ENCODE measurements at places on chromosomes 7 and 10. TPM values are rescaled to one million over a fixed set of nuclear protein-coding genes. Genes with fewer than 3 reads are reported as not detected.

GRCh38 chr10:97888641-97889262 is 39.1 kb downstream of the GOLGA7B start:
- peak; percentile 40 for DNase-seq

- DNase-seq, result no peak
These were observed 18.4 kb downstream of the MTPAP start for GRCh38 chr10:30330497-30331168.

The WDFY4 gene
- total RNA-seq, result not detected

GRCh38 chr10:124346831-124347230 is 71.9 kb downstream of the OAT start:
- DNase-seq, result no peak

The GPR15LG gene
- not detected for total RNA-seq

The CDNF gene
- total RNA-seq, result not detected

The WDR86 gene
- total RNA-seq, result 1.0 TPM

- no peak for DNase-seq
These were observed 136.7 kb downstream of the KIF20B start for GRCh38 chr10:89838044-89838615.

The SLC26A5 gene
- total RNA-seq, result not detected

DNA sequence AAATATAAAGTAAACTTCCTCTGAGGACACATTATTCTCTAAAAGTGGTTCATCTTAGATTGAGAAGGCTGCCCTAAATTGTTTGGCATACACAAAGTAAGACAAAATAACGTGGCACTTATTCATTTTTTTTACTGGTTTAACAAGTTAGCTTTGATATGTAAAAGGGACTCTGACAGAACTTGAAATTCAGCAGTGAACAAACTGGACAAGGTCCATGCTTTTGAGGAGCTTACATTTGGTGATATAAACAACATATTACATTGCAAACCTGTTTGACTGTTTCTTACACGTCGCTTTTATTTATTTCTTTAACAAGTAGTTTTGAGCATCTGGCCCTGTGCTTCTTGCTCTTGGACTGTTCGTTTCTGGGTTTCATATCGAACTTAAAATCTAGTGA is 253.1 kb upstream of the POM121L12 start:
- no peak for DNase-seq

DNA sequence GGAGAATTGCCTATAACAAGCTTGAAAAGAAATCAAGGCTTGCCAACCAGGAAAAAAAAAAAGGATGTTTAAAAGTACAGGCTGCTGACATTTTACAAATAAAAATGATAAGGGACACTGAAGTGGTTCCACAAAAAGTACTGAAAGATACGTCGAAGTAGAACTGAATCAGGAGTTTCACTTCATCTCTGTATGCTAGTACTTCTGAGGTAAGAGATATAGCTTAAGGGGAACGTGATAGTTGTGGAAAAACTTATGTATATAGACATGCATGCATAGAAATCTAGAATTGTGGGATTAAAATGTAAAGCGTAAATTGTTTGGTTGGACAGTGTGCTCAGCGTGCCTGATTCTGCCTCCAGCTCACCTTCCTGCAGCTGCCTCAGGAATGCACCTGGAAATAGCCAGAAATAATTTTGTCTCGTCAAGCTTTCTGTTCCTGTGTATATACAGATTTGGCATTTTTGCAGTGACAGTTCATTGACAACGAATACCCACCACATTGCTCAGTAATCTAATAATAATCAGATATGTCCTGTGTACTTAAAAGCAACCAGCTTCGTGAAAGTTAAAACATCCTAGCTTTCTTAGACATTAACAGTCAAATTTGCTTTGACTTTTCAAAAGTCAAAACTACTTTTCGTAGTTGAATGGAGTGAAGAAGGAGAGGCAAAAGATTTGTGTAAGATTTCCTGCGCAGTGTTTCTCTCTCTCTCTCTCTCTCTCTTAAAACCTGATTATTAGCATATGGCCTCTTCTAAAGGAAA is 1.4 kb downstream of the SOSTDC1 start:
- no peak for DNase-seq

The AS3MT gene
- 14.8 TPM for total RNA-seq

GRCh38 chr10:133523631-133524203 is 3.4 kb upstream of the CYP2E1 start:
- no peak for DNase-seq

- no peak for DNase-seq
These were observed at the start of gene UTF1 for GRCh38 chr10:133230044-133230361. TSS of gene UTF1 (plus strand) at chr10:133230217. CDS start at chr10:133230289, 72 bp downstream.

DNA sequence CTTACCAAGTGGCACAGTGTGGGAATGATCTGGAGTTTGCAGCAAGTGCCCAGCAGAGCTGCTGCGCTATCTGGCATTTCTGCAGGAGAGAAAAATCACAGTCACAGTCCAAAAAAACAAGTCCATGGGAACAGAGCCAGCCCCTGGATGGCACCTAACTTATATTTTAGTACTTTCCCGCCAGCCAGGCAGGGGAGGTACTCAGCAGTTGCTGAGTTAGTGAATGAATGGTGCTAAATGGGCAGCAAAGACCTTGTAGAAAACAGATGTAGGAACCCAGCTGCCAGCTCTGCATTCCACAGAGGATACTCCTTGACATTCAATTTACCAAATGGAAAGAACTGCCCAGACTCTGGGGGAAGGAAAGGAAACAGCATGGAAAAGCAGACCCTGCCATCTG is 54.5 kb downstream of the GSDME start:
- no peak for DNase-seq

DNA sequence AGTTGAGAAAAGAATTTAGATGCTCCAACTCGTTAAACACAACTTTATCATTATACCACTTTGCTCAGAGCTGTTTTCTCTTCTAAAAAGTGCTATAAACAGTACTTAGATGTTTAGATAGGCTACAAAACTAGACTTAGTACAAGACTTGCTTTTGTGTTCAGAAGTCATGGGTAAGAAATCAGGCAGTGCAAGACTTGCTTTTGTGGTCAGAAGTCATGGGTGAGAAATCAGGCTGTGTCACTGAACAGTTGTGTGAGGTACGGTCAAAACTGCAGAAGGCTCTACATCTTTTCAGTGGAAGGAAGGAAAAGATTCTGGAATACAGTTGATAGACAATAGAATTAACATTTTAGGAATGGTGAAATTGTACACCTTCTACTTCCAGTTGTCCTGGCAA is 239.7 kb downstream of the DNAJB9 start:
- DNase-seq, result no peak

- DNase-seq, result no peak
These were observed 159.2 kb downstream of the BTAF1 start for GRCh38 chr10:92082583-92083280.

DNA sequence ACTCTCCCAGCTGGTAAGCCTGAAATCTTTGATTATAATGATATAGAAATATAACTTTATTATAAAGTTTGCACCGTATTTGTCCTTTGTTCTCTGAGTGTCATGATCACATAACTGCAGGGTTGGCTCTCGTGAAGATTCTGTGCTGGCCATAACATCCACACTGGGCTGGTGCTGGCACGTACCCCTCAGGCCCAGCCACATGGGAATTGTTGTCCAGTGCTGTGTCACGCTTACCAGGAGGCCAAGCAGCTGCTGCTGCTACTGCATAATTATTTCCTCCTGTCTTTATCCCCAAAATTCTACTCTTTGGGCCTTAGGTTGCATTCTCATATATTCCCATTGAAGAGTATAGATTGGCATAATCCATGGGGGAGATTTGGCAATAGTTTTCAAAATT is 20.8 kb upstream of the UCN3 start:
- DNase-seq, result peak; percentile 58

DNA sequence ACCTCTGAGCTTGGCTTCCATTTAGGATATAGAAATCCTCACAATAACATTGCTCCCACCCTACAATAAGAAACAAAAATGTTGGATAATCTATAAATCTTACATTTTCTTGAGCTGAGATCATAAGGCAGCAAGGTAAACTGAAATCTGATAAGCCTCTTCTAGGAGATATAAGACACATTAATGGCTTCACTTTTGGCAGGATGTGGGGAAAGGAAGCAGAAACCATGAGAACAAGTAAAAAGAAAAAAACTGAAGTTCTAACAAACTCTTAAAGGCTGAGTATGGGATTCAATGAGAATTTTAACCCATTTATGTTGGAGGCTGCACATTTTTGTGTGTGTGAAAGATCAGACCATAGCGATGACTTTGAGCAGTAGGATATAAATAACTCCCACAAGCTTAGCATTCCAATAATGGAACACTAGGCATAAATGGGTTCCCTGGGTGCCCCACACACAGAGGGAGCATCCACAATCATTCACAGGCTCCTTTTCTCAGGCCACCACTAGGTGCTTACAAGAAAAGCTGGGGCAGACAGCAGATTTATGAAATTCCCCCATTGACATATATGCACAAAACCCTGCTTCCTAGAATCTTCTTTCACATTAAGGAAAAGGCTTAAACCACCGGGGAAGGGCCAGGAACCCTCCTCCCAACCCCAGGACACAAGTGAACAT is 564.9 kb upstream of the MGMT start:
- DNase-seq, result no peak

The DKK1 gene
- total RNA-seq, result 0.56 TPM

DNA sequence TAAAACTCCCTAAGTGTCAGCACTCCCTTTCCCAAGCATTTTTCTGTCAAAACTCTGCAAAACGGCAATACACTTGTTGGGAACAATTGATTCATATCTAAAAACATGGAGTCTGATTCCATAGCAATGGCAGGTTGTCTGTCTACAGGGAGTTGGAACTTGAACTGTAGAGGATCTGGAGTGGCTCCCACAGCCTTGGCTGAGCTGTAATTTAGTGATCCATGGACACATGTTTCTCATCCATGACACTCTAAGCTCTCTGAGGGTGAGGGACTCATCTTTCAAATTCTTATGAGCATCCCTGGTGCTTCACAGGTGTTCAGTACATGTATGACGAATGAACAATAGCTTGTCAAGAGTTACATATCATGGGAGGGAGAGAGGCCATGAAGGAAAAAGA is 466.1 kb downstream of the GRID1 start:
- no peak for DNase-seq

The NCF1 gene
- not detected for total RNA-seq

The CALD1 gene
- 113 TPM for total RNA-seq

The UTF1 gene
- not detected for total RNA-seq

The POLR2J2 gene
- 1.6 TPM for total RNA-seq

DNA sequence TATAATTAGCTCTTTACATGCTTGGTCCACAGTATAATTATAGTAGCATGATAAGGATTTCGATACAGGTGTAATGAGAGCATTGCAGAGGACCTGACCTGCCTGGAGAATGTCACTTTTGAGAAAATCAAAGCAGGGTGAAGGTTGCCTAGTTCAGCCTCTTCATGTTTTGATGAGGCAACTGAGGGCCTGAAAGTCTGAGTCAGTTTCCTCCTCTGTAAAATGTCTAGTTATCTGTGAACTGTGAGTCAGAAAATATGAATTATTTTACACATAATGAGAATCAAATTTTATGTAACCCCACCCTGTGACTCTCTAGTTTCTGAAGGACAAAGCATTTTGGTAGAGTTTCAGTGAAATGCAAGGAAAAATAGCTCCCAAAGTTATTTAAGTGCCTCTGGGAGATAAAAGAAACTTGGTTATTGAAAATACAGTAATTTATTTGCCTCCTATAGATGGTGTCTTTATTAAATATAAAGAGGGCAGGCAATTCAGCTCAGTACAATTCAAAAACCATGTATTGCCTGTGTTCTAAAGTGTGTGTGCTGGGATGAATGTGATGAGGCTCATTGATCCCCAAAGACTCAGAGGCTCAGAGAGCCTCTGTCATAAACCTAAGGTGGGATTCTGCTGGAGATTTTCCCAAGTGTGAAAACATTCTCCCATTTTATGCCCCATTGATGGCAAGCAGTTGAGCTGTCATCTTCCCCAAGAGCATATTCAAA is 37.3 kb upstream of the SAMD9L start:
- DNase-seq, result no peak

DNA sequence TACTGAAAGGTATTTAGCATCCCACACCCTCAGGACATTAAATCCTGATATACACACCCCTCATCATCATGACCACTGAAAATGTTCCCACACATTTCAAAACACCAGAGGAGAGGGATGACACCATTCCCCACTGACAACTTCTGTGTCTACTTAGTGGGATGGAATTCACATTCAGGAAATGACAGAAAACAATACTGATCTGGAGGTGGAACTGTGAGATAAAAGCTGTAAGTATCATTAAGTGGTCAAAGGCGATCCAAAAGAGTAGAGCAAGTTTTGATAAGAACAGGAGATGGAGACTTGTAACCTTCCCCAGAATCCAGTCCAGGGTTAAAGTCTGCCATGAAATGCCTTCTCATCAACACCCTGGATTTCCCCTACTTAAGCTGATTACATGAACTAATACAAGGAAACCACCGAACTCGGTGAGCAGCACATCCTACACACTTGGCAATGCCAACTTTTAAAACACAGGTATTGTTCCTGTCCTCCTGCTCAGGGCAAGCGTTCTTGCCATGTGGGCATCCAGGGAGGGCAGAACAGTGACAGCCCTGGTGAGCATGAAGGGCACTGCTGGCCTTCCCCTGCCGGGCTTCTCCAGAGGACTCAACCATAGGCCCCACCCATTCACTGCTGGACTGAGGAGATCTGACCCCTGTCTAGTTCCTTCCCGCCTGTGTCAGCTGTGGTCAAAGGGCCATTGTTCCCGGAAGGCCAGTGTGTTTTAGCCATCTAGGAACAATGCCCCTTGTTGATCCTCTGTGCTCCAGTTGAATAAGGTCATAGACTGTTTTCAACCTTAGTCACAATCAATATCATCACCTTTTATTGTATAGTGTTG is 85.0 kb downstream of the SGMS1 start:
- DNase-seq, result no peak

The NUPR2 gene
- total RNA-seq, result not detected

DNA sequence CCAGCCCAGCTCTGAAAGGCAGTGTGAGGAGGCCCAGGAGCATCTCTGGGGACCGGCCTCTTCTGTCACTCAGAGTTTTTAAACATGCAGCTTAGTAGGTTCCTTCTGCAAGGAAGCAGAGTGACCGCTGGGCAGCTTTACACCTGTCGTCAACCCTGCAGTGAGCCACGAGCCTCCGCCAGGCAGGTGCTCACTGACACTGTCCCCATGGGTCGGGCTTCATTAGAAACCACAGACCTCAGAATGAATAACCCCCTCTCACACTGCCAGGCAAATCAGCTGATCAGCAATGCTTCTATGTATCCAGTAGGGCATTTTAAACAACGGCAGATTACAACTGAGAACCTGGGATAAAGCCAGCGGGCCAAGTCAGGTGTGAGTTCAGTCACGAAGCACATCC is 106.1 kb downstream of the MAD1L1 start:
- DNase-seq, result no peak

DNA sequence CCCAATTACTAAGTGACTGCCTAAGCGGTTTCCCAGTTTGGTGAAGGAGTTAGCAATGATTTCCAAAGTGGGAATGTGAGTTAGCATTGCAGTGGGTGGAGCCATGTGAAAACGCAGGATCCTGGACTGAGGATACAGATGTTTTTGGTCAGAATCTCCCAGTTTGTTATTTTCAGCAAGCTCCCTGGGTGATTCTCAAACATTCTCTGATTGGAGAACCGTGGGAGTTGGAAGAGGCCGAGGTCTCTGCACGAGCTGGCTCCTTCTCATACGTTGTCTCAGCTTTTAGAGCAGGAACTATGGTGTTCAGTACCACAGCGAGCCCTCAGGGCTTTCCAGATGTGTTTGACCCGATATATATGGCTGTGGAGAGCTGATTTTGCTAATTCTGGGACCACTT is 396.5 kb upstream of the NPVF start:
- no peak for DNase-seq

- DNase-seq, result no peak
These were observed 312.4 kb downstream of the CALN1 start for GRCh38 chr7:72099784-72100183.

The NKX2-3 gene
- not detected for total RNA-seq
